ENCODE measurements at places on chromosomes 6 and 20. TPM values are rescaled to one million over a fixed set of nuclear protein-coding genes. Genes with fewer than 3 reads are reported as not detected.

Gene PHACTR3
- 4.3 TPM for total RNA-seq

Gene MYLK2
- 0.25 TPM for total RNA-seq

- DNase-seq, result no peak
Observed at GRCh38 chr6:106134906-106135634, 48.9 kb downstream of the PRDM1 start.

GRCh38 chr6:155142168-155143028, 121.4 kb upstream of the CLDN20 start:
- no peak for DNase-seq

Measured in left ventricle myocardium inferior (tissue), 1 donor.